ENCODE measurements at places on chromosomes 6 and 20. TPM values are rescaled to one million over a fixed set of nuclear protein-coding genes. Genes with fewer than 3 reads are reported as not detected.

DNA sequence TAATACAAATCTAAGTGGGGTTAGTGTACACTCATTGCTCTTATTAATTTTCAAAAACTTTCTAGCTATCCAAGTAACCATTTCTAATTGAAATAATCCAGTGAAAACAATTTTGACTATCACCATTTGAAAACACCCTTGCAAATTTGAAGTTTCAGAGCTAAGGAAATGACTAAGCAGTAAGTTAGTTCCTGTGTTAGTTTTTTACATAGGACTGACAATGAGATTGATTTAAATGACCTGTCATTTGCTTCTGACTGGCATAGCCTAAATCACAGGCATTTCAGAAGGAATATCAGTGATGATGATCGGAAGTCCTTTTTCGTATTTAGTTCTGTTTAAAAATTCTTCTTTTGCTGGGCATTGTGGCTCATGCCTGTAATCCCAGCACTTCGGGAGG lies 27.0 kb downstream of the STK4 start:
- DNase-seq: no peak

GRCh38 chr6:40356242-40356910 lies 230.8 kb downstream of the LRFN2 start:
- DNase-seq: peak; percentile 22

GRCh38 chr20:46119028-46119546 lies 973 bp downstream of the CD40 start:
- DNase-seq: no peak

- no peak for DNase-seq
These were observed 53.7 kb downstream of the UST start for GRCh38 chr6:148800536-148800935.

DNA sequence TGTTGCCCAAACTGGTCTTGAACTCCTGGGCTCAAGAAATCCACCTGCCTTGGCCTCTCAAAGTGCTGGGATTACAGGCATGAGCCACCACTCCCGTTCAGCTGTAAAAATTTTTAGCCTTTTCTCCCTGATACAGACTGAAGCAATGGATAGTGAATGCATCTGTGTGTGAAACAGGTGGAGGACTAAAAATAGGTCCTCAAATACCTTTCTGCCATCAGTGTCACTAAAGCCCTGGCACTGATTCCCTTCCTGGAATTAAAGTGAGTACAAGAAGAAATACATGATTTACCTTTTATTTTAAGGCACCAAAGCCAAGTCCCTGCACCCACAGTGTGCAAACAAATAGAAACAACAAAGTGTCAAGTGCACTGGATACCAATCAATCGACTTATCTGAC lies 25.1 kb downstream of the TULP4 start:
- no peak for DNase-seq

DNA sequence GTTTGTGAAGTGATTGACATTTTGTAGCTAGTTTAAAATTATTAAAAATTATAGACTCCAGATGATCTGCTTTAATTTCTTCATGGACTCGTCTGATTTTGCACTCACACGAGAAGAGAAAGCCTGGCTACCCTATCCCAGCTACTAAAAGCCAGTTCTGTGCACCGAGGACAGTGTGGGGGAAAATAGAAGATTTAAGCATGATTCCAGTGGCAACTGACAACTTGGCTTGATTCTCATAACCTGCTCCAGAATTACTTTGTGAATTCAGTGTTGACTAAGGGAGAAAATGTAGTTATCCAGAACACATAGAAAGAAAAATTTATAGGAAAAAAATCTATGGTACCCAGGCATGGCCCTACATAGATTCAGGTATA lies 88.7 kb downstream of the SNAP25 start:
- no peak for DNase-seq

GRCh38 chr20:4156411-4156810 lies 141.1 kb upstream of the RNF24 start:
- no peak for DNase-seq

CLVS2 gene
- not detected for polyA plus RNA-seq

PCSK2 gene
- not detected for polyA plus RNA-seq

OPRL1 gene
- polyA plus RNA-seq: 0.14 TPM

ARMC12 gene
- 0.15 TPM for polyA plus RNA-seq
